NCI-H1092 (cell line): ENCODE measurements at places on chromosomes 5 and 9.

- DNase-seq: no peak
Observed at GRCh38 chr9:138097501-138097991, 220.0 kb downstream of the CACNA1B start.

GRCh38 chr5:122775550-122776542, 966 bp downstream of the SNX2 start:
- peak; percentile 16 for DNase-seq

GRCh38 chr5:147857302-147858129, 21.0 kb upstream of the SCGB3A2 start:
- peak; percentile 4 for DNase-seq

DNA sequence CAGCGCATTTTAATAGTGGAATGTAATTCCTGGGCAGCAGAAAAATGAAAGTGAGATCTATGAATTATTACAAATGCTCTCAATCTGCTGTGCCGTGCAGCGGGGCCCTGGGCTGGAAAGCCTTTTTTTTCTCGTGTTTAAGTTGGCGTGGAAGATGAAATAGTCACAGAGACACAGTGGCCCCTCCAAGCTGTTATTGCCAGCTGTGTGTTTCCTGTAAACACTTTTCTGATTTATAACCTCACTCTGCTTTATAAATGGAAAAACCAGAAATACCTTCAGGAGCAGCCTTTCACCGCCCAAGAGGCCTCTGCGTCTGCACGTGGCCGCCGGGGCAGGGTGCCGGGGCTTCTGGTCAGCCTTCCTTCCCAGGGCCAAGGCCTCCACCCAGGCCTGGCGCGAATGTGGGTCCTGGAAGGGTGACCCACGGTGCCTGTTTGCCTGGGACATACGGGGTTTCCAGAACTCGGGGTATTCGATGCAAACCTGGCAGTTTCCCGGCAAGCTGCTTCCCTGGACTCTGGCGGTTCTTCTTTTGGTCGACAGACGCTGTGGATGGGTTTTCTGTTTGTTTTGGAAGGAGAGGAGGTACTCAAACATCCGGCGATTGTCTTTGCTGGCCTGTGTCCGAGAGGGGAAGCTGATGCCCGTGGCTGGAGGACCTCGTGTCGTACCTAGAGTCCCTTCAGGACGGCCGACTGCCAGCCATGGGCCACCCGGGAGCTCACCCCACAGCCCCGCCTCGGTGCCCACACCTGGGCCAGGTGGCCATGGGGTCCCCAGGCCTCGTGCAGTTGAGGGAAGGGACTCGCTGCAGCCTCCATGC, 256.7 kb downstream of the PARP8 start:
- DNase-seq: peak; percentile 8

DNA sequence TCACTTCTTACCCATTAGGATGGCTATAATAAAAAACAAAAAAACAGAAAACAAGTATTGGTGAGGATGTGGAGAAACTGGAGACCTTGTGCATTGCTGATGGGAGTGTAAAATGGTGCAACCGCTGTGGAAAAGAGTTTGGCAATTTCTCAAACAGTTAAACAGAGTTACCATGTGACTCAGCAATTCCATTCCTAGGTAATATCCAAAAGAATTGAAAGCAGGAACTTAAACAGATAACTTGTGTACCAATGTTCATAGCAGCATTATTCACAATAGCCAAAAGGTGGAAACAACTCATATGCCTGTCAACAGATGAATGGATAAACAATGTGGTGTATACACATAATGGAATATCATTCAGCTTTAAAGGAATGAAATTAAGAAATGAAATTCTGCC, 28.9 kb downstream of the DCP2 start:
- no peak for DNase-seq

DNA sequence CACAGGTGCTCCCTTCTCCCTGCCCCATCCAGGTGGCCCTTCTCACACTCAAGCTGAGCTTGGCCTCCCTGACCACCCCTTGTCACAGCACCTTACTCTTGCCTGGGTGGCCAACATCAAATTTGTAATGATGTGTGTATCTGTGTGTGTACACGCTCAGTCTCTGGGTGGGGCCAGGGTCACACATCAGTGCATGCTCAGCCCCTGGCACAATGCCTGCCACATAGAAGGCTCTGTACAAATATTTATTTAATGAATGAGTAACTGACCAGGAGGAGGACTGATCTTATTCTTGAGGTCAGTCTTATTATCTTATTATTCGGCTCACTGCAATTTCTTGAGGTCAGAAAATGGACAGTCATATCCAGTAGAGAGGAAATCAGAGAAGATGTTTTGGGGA, 41.3 kb upstream of the HAND1 start:
- DNase-seq: no peak

DNA sequence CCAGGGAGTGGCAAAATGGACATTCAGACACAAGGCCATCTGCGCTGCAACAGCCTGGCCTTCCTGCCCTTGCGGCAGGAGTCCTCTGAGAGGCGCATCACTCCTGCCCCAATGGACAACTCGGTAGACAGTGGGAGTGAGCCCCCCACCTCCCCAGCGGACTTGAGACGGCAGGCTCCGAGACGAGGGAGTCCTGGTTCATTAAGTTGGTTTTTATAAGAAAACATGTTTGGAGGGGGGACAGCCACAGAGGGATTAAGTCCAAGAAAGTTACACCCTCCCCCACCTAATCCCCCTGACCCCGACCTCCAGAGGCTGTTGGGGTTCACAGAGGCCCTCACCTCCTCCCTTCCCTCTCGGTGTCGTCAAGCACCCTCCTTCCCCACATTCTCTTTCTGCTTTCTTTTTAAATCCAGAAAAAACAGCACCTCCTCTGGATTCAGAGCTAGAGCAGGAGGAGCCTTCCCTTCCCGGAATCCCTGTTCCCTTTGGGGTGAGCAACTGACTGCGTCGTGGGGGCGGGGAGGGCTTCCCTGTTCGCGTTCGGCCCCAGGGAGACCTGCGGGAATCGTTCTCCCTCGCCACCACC, 1.8 kb upstream of the EGR1 start:
- no peak for DNase-seq

- DNase-seq: no peak
Observed at GRCh38 chr5:108945094-108945493, 197.4 kb downstream of the FER start.

DNA sequence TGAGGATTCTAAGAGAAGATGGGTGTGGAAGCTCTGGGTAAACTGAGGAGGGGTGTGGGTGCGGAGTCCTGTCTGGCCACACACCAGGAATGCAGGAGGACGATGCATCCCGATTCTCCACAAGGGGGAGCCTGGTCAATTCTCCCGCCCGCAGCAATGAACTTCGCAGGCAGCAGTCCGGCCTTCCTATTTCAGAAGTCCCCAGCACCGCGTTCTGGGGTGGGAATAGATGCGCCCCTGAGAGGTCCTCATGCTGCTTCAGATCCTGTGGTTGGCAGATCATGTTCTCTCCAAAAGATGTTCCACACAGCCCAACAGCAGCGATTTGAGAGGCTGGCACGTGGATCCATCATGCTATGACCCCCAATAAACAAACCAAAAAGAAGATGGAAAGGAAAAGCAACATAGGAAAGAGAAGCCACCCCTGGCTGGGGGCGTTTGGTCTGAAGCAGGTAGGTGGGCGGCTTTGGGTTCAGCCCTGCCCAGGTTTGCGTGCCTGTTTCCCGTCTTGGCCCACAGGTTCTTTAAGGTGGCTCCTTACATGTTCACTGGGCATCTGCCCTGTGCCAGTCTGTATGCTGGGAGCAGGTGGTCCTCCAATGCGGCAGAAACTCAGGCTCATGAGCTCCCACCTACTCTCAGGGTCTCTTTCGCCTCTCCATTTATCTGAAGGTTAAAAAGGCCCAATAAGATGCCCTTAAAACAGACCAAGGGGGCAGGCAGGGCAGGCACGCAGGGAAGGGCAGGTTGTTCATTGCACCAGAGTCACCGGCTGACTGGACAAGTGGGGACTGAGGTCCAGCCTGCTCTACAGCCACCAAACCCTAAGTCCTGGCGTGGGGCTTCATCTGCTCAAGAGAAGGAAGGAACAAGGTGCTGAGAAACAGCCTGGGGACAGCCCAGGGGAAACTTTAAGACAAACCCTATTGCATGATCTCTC, 171.6 kb downstream of the PAX5 start:
- no peak for DNase-seq

DNA sequence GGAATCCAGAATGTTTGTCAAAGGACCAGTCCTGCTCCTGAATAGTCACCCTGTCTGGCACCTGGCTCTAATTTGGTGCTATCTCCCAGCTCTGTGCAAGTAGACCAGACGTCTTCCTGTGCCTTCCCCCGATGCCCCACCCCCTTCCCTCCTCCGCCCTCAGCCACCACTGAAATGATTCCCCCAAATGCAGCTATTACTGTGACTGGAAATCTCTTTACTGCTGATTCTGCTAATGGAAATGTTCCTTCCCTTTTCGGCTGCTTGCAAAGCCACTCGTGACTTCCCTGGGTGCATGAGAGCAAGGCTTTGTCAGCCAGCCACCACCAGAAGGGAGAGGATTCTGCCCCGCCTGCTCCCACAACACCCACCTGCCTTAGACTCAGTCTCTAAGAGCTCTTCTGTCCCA, 11.4 kb downstream of the ASTN2 start:
- peak; percentile 64 for DNase-seq

DNA sequence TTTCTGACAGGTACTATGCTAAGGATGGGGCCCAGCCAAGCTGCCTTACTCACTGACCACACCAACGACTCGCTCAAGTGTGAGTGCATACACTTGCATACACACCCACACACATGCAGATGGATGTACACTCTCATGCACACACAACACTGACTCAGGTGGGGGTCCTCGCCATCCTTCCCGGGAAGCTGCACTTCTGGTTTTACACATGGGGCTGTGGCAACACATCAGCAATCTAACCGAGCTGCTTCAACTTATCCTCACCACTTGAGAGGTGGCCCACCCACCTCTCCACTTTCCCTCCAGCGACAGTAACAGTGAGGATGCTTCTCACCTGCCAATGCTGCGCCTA, 67.2 kb upstream of the SLC25A51 start:
- no peak for DNase-seq

DNA sequence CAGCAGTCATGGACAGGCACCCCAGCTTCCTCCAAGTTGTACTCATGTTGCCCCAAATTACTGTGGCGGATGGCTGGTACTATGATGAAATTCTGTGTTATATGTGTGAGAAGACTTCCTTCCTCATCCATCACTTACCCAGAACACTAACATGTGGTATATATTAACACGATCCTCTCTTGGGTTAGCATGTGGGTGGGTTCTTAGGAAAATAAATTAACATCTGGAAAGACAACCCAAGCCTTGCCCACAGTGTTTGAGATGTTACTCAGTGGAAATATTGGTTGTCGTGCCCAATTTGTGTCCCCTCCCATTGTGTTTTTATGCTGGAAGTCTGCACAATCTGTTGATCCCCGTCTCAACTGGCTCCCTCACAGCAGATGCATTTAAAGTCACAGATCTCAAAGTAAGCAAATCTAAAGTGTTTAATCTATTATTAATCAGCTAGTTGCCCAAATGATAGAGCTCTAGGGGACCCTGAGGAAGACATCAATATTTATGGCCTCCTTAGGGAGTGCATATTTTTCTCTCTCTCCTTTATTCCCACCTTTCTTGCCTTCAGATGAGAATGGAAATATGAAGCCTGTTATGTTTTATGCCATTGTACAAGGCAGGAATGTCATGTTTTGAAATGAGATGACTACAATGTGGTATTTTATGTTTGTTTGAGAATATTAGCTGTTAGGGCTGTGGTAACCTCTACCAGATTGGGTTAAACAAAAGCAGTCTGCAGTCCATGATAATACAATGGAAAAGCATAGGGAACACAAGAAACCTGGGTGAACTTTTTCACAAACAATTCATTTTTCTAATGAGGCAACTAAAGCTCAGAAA, 93.9 kb downstream of the GRIA1 start:
- DNase-seq: no peak

DNA sequence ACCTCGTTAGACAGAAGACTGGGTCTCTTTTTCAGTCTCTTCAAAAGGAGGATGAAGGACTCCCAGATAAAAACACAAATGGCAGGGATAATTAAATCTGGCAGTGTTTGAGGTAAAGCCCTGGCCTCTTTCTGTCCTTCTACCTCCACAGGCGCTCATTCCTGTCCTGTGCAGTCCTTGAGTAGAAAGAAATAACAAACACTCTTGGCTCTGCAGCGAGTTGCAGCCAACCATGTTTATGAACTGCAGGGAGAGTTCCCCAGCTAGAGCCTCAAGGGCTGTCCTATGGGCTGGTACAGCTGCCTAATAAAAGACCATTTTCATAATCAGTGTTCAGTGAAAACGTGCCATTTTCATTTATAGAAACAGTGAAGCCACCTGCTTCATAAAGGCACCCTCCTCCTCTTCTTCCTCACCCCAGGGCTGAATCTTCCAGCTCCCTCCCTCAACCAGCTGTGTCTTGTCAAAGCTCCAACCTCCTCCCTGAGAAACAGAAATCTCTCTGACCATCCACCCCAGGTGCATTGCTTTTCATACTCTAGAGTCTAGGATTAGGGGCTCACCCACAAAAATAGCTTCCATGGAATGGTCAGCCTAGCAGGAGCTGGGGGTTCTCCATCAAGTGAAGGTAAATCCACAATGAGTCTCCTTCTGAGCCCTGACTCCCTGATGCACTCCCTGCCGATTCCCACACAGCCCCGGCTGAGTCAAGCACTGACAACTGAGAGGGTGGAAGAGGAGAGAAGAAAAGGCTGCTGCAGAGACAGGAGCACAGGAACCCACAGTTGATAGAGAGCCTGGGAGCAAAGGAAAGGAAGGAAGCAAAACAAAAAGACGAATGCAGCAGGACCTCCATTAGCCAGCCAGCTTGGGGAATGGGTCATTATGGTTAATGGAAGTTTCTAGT, 150.7 kb downstream of the CMYA5 start:
- DNase-seq: no peak

DNA sequence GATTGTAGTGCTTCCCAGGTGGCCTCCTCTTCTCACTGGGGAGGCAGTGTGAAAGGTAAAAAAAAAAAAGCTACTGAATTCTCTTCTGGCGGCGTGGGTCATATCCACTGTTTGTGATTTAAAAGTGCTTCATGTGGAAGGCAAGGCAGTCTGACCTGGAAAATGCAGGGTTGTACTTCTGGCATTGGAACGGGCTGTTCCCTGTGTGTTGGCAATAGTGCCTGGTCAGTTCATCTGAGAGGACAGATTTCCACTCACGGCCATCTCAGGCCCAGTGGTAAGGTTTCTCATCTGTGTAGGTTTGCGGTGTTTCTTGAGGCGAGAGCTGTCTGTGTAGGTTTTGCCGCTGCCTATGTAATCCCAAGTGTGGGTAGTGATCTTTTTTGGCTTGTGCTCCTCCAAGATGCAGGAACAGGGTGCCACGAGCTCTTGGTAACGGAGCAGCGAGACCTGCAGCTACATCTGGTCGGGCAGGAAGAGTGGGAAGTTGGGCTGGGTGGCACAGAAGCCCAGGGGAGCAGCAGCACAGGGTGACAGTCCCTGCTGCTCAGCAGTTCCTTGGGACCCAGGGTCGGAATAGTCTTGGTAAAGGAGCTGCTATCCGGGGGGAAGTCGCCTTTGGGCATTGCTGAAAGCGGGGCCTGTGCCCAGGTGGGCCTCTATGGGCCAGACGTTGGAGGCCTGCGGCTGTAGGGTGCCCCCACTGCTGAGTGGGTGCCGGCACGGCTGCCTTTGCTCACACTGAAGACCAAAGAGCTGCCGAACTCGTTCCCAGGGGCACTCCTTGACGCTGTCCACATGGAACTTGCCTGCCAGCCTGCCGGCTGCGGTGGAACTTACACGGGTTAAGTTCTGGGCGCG, 11.2 kb downstream of the RCL1 start:
- no peak for DNase-seq
